ENCODE measurements at places on chromosomes 5 and 9.

GRCh38 chr5:66518052-66518451, 78.1 kb upstream of the MAST4 start:
- no peak for DNase-seq

DNA sequence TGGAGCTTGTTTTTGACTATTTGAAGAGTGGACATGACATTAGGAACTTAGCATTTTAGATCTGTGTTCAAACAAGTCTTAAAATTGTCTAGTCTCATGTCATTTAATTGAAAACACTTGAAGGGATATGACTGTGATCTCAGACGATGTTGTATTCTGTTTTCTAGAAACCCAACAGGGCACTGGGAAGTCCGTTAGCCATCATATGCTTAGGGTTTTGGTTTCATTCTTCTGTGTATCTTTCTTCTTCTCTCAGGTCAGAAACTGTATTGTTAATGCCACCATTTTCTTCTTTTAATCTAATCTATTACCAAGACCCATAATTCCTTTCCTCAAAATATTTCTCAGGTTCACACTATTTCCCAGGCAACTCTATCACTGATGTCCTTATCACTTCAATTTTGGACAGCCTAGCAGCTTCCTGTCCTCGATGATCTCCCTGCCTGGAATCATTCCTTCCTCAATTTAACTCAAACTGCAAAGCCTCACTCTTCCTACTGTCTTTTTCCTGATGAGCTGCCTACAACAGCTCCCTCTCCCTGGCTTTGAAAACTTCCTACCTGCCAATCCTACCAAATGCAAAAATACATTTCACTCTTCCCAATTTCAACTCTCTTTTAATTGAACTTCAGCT, 77.7 kb downstream of the MEF2C start:
- no peak for DNase-seq

GRCh38 chr9:105835721-105836120, 141.4 kb downstream of the TMEM38B start:
- no peak for DNase-seq

GRCh38 chr9:129306318-129306973, 128.4 kb upstream of the IER5L start:
- DNase-seq: peak; percentile 7

DNA sequence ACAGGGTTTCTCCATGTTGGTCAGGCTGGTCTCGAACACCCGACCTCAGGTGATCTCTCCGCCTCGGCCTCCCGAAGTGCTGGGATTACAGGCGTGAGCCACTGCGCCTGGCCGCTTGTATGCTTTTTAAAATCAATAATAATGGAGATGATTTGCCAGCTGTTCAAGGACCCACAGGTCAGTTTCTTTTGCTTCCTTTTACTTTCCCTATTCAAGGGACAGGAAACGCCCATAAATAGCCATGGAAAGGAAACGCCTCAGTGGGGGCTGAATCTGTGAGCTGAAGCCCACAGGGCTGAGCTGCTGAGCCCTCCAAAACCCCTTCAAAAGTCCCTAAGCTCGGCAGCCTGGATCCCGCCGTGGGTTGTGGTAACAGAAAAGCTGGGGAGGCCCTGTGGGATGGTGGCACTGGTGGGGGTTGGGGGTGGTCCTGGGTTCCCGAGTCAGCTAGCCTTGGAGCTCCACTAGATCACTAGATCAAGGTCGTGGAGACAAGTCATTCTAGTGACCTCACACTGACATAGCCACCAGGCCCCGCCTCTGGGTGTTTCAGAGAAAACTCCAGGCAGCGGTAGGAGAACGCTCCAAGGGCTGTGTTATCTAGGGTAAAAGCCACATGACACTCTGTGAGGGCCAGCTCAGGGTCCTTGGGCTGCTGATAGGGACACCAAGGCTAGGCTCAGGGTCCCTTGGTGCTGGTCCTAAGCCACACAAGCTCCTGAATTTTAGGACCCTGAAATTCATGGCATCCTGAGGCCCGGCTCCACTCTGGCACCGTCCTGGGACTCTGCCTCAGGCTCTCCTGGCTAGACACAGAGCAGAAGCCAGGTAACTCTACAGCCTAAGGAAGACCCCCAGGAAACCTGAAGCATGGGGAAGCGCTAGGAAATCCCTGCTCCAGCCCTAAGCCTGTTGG, 18.0 kb upstream of the DUSP1 start:
- DNase-seq: peak; percentile 47

GRCh38 chr5:136192526-136193321, at the start of gene SMIM32:
TSS of gene SMIM32 (minus strand) at chr5:136193162. CDS start at chr5:136192524, 638 bp downstream.
- DNase-seq: no peak

GRCh38 chr5:81606150-81606549, 144.7 kb downstream of the SSBP2 start:
- no peak for DNase-seq

GRCh38 chr5:117594166-117594565, 1019.5 kb upstream of the SEMA6A start:
- peak; percentile 14 for DNase-seq

- DNase-seq: no peak
Measured at GRCh38 chr9:21746550-21746949, 55.9 kb upstream of the MTAP start.

- no peak for DNase-seq
Measured at GRCh38 chr5:102701748-102702147, 53.4 kb upstream of the PAM start.

DNA sequence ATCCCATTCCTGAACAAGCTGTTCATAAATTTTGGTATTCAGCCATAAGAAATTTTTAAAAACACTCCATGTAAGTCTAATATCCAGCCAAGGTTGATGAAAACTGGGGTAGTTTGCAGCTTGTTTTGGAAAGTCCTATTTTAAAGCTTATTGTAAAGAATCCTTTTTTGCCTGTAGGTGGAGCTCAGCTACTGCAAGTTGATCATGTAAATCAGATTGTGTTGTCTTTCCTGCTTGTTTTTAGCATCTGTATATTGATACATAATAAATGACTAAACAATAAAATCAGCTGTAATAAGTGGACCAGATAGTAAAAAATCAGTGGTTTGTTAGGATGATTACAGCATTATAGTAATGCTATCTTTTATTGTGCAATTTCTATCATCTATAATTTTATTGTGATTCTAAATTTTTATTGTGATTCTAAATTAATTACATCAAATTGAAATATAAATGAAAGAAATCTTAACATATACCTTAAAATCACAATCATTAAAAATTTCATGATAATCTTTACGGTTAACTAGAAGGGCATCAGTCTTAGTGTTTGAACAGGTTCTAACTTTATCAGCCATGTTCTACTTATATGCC, 42.4 kb downstream of the CWC27 start:
- no peak for DNase-seq

DNA sequence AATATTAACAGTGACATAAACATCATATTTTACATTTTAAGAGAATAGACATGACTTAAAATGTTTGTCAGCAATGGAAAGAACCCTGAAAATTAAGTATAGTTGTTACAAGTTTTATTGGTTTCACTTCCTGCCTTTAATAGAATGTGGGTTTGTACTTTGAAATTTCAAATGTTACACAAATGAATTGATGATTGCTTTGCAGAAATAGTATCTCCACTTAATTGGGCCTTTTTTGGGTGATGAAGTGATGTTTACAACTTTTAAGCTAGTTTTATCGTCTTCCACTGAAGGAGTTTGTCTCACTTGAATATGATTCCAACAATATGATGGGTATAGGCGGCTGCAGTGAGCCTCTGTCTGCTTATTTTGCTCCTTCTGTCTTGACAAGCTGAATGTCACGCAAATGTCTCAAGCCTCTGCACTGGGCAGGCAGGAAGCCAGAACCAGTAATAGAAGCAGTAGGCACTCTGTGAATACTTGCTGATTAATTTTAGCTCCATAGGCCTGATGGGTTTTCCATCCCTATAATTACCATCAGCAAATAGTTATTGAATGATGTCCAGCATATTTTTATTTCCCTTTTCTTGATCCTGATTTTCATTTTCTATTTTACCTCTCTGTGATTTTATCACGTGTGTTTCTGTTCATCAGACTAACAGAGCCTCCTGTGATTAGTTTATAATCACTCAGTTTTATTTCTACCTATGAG, 10.6 kb upstream of the NR3C1 start:
- DNase-seq: no peak

GRCh38 chr9:85056203-85056572, 386.7 kb downstream of the NTRK2 start:
- DNase-seq: no peak

GRCh38 chr5:53490747-53491146, 10.3 kb downstream of the FST start:
- DNase-seq: no peak

DNA sequence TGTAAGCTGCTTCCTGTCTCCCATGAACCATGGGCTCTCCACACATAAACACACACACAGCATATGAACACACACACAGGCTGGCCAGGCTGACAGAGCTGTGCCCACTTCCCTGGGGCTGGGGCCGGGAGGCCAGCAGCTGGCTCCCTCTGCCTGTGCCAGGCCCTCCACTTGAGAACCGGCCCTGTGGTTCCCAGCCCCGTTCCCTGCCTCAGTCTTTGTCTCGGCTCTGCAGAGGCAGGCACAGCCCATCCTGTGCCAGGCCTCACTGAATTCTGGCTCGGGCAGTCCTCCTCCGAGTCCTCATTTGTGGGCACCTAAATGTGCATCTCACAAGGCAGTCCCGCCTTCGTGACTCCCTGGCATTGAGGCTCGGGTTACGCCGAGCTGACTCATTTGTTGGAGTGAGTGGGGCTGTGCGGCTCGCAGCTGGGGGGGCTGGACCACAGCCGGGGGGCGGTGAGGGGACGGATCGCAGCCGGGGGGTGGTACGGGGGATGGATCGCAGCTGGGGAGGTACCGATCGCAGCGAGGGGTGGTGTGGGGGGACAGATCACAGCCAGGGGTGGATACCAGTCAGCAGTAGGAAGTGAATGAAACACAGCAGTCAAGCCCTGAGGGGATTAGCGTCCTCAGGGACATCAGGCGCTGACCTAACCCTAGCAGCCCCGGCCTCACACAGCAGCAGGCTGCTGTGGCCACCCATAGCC, 72.3 kb downstream of the PSMB7 start:
- peak; percentile 18 for DNase-seq

DNA sequence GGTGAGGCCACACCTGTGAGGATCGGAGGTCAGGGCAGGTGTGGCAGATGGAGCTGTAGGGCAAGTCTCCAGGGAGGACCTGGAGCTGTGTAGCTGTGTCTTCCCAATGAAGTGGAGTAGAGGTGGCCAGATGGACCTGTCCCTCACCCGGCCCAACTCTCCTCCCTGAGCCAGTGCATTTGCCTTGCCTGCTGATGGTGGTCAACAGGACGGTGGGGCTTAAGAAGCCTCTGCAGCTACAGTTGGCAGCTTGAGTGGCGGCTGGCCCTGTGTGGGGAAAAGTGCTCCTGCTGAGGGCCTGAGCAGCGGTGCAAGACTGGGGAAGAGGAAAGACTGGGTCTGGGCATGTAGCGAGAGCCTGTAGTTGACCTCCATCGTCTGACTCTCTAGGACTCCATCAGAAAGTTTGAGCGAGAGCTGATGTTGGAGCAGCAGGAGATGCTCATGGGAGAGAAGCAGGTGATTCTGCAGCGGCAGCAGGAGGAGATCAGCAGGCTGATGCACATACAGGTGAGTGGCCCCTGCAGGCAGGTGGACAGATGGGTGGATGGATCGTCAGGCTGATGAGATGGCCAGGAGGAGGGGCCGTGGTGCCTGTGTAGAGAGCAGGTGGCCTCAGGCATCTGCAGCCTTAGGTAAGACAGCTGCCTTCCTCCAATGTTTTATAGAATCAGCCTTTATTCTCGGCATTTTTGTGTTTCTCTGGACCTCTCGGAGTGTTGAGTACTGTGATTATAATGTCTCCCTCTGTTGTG, 24.9 kb downstream of the PITX1 start:
- DNase-seq: no peak

DNA sequence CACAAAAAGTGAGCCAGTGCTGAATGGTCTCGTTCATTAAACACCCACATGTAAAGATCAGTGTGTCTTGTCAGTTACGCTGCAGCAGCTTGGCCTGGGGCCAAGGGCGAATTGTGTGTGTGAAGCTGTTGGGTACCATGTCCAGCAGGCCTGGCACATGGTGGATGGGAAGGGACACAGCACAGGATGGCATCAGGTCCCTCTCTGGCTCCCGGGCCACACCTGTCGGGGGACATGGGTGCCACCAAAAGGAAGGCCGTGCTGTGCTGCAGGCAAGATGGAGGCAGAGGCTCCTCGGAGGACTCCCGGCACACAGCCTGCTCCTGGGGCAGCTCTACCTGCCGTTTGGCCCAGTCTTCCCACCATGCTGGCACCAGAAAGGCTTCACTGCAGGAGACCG, 32.0 kb downstream of the NKD2 start:
- no peak for DNase-seq

DNA sequence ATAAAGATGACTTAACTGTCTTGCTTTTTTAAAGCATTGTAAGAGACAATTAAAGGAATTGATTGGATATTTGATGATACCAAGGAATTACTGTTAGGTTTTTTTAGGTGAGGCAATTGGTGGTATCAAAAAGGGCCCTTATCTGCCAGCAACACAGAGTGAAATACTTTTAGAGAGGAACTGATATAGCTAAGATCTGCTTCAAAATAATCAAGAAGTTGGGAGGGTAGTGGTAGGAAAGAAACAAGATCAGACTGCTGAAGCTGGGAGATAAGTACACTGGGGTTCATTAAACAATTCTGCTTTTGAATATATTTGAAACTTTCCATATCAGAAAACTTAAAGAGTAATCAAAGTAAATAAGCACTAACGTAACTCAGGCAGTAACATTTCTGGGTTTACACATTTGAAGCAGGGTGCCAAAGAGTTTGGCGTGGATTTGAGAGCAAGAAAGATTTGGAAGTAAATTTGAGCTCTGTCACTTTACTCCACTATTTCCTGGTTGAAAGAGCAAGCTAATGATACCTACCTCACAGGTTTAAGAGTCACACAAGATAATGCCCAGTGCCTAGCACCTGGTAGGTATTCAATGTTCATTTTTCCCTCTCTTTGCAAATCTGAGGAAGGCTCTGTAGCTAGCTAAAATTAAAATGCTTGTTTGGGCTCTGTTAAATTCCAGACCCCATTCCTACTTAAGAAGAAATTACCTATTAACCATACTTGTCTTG, 6.9 kb downstream of the ERMP1 start:
- no peak for DNase-seq

- DNase-seq: no peak
Measured at GRCh38 chr9:105355781-105356180, 92.1 kb upstream of the FSD1L start.

GRCh38 chr5:89996890-89997289, 412.7 kb downstream of the CETN3 start:
- no peak for DNase-seq

GRCh38 chr9:32136700-32137339, 247.6 kb upstream of the ACO1 start:
- DNase-seq: no peak

DNA sequence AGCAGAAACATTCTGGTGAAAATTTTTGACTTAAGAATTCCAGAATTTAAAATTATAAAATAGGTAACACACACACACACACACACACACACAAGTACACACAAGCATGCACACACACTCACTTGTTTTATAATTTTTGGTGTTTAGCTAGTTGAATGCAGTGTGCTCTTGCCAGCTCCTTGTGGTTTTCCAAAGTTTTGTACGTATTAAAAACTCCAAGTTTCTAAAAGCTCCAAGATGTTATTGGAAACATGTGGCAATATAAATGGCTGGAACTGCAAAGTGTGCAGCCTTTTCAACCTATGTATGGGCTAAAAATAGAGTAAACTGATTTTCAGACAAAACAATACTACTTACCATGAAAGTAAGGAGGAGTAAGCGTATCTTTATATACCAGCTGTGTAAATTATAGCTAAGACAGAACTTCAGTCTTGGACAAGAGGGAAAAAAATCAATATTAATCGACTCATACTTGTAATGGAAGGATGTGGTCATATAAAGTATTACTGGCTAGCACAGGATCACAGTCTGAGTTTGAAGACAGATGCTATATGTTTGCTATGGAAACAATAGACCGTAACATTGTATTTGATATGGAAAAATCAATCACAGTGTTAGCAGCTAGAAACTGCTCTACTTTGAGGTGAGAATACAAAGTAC, 727.1 kb upstream of the GRAMD2B start:
- DNase-seq: no peak
